Dermis microvascular lymphatic vessel endothelial cell (primary cell): ENCODE measurements at places on chromosomes 13 and 19. TPM values are rescaled to one million over a fixed set of nuclear protein-coding genes. Genes with fewer than 3 reads are reported as not detected.

- peak; percentile 66 for DNase-seq
Measured at GRCh38 chr19:4732680-4733114, 9.1 kb upstream of the DPP9 start.

DNA sequence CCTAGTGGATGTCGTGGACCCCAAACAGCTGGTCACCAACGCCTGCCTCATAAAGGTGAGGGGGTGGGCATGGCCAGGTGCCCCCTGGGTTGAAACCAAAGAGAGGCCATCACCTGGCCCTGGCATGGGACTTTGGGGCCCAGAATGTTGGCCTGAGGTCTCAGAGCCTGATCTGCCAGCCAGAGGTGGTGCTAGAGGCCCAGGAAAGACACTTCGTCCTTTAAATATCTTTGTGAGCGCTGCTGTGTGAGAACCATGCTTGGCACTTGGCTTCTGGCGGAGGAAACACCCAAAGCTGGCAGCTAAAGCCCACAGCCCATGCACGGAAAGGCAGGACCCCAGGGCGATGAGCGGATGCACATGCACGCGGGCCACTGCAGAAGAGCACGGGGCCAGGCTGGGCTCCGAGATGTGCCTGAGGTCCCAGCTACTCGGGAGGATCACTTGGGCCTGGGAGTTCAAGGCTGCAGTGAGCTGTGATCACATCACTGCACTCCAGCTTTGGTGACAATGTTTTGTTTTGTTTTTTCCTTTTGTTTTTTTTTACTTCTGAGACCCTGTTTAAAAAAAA lies 4.3 kb upstream of the ADM5 start:
- DNase-seq, result no peak

GRCh38 chr13:45016792-45017425 lies 27.6 kb downstream of the GPALPP1 start:
- no peak for DNase-seq

The CKM gene
- total RNA-seq, result 0.13 TPM in 1 of 2 replicates, not detected in the other

The DCT gene
- not detected in 2 replicates for total RNA-seq
